ENCODE measurements at places on chromosomes 6 and 20.

- DNase-seq = no peak
Observed at GRCh38 chr20:19720991-19721390, 37.1 kb upstream of the RIN2 start.

- DNase-seq = no peak
Observed at GRCh38 chr20:13220194-13220903, 725 bp upstream of the ISM1 start.

DNA sequence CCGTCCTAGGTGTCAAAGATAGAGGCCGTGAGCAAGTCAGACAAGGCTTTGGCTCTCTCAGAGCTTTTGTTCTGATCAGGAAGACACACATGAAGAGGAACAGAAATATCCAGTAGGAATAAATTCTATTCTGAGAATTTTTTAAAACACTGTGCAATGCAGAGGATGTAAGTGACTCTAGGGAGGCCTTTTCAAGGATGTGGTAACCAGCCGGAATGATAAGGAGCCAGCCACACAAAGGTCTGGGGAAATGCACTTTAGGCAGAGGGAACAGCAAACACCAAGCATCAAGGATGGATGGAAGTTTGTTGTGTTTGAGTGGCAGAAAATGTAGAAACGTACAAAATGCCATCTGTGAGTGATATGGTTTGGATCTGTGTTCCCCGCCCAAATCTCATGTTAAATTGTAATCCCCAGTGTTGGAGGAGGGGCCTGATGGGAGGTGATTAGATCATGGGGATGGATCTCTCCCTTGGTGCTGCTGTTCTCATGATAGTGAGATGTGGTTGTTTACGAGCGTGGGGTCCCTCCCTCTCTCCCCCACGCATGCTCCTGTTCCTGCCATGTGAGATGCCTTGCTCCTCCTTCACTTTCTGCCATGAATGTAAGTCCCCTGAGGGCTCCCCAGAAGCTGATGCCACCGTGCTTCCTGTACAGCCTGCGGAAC lies 93.6 kb upstream of the CDYL start:
- no peak for DNase-seq

DNA sequence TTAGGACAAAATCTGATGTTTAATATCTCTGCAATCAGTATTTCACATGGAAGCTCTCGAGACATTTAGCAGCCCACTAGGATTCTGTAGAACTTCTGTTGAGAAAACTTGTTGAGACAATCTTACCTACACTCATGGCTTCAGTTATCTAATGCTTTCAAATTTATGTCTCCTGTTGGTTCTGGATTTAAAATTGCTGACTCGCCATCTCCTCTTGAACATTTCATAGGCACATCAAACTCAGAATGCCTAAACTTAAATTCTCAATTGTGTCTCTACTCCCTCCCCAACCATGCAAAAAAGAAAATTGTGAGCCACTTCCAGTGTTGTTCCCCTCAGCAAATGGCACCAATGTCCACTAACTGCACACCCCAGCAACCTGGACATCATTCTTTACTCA lies 142.5 kb upstream of the AHI1 start:
- DNase-seq = no peak

DNA sequence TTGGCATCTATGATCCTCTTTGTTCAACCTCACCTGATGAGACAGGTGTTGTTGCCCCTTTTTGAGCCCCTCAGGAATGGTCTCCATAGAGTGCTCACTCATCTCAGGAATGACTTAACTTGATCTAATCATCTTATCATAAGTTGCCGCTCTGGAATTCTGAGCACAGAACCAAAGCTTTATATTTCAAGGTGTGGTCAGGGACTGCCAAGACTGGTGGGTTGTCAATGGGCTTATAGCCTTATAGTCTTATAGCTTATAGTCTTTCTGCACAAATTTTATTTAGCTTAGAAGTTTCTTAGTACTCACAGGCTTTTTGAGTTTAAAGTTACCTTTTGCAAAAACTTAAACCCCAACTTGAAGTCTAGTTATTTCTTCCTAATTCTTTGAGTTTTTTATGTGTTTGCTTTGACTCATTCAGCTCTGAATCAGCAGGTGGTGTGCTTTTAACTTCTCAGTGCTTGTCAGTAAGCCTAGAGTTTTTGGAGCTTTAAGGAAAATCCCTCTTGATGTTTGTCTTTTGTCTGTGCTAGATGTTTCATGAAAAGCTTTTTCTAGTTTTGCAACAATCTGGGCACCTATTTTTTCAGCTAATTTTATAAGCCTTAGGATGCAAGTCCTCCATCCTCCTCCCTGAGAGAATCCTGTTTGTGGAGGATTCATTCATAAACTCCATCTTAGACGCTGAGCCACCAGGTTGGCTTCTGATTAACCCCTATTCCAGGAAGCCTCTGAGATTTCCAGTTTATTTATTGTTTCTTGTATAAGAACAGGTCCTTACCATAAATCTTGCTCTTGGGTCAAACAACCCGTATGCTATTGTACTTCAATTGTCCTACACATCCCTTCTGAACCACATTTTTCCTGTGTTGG lies 72.3 kb upstream of the SSTR4 start:
- DNase-seq = no peak

DNA sequence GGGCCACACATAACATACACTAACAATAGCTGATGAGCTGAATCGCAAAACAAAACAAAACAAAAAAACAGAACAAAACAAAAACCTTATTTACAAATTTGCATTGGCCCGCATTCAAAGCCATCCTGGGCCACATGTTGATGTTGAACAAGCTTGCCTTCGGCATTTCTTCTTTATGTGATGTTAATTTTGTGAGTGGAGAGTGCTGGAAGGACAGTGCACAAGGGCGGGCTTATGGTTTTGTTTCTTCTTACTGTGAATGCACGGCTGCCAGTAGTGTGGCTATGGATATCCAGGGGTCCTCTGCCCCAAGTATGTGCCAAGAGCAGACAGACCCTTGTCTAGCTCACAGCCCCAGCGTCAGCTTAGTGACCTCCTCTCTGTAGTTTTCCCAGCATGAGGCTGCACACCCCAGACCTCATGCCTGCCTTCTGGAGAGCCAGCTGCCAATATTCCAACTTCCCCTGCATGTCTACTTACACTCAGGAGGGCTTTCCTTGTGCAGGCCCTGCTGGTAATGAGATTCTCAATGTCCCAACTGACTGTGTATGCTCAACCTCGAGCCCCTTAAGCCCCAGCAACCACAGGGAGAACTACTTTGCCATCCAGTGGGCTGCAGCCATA lies 24.9 kb downstream of the ZNF292 start:
- no peak for DNase-seq

GRCh38 chr20:1595333-1595732 lies 24.5 kb downstream of the SIRPB1 start:
- DNase-seq = no peak

GRCh38 chr6:39217177-39217864 lies 12.0 kb downstream of the KCNK5 start:
- no peak for DNase-seq

DNA sequence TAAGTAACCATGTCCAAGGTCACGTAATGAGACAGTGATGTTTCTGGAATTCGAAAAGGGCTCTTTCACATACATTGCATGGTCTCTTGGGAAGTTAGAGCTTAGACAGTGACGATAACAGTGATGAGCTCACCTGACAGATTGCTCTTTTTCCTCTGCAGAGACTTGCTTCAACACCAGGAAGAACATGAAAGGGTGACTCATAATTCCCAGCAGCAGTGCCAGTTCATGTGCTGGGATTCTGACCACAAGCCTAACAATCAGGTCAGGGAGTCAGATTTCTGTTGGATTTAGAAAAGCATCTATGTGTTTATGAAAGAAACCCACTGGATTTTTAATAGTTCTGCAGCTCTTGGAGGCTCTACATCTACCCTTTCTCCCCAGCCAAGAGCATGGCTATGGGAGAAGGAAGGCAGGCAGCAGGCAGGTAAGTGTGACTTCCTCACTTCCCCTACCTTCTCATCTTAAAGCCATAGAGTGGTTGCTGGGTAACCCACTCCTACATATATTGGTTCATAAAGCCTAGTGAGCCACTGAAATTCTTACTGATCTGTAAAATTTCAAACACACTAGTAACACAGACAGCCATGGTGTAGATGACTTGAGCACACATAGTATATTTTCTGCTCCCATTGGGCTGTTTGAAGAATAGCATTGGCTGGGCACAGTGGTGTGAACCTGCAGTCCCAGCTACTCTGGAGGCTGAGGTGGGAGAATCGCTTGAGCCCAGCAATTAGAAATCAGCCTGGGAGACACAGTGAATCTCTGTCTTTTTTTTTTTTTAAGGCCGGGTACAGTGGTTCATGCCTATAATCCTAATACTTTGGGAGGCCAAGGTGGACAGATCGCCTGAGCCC lies 44.4 kb upstream of the LOC128125822 start:
- peak; percentile 100 for DNase-seq

GRCh38 chr6:122042380-122042779 lies 357.1 kb upstream of the HSF2 start:
- no peak for DNase-seq

Data from skeletal muscle cell (primary cell).